Activated T-helper 1 cell treated with anti-CD3 and anti-CD28 coated beads, Interleukin-12 subunit alpha, Interleukin-12 subunit beta, Interleukin-2, Interleukin-4 antibody, amounts not matched to agents 30 ng/mL and 10 ng/mL and 1 ng/mL, durations not matched to agents 14 hours and 24 hours and 36 hours (primary cell): ENCODE measurements at places on chromosomes 5 and 9. TPM values are rescaled to one million over a fixed set of nuclear protein-coding genes. Genes with fewer than 3 reads are reported as not detected.

The SELENOP gene
- not detected in 2 replicates for total RNA-seq

The PAXX gene
- total RNA-seq, result 79.4 and 84.5 TPM in 2 replicates

The LPAR1 gene
- total RNA-seq, result not detected in 2 replicates

The PROB1 gene
- 9.1 and 9.3 TPM in 2 replicates for total RNA-seq

The NCBP1 gene
- 43.2 and 50.5 TPM in 2 replicates for total RNA-seq

The OR13C5 gene
- not detected in 2 replicates for total RNA-seq

The TAS2R1 gene
- total RNA-seq, result not detected in 2 replicates

The TRIM7 gene
- total RNA-seq, result 1.5 and 1.8 TPM in 2 replicates

The SLC25A2 gene
- 0.20 and 0.57 TPM in 2 replicates for total RNA-seq

The BSPRY gene
- total RNA-seq, result 12.3 and 12.8 TPM in 2 replicates

The FAM163B gene
- not detected in 2 replicates for total RNA-seq

The CCDC180 gene
- 0.83 and 2.4 TPM in 2 replicates for total RNA-seq

The NMUR2 gene
- total RNA-seq, result not detected in 2 replicates

The NEUROG1 gene
- total RNA-seq, result not detected in 2 replicates

The LRRC19 gene
- total RNA-seq, result not detected in 2 replicates

The ALDOB gene
- not detected in 2 replicates for total RNA-seq

The EMB gene
- 80.6 and 81.8 TPM in 2 replicates for total RNA-seq

The PCDHA1 gene
- not detected in 2 replicates for total RNA-seq

The RASGEF1C gene
- total RNA-seq, result not detected in 2 replicates

The TAF11L13 gene
- not detected in 2 replicates for total RNA-seq

The AP3B1 gene
- total RNA-seq, result 40.8 and 40.9 TPM in 2 replicates

The PCDH12 gene
- 2.2 TPM in 2 replicates for total RNA-seq

The DND1 gene
- 3.3 and 4.1 TPM in 2 replicates for total RNA-seq

The CACFD1 gene
- 1.0 and 1.1 TPM in 2 replicates for total RNA-seq

The PRUNE2 gene
- total RNA-seq, result 0.27 and 0.57 TPM in 2 replicates

The PARP8 gene
- 22.9 and 23.0 TPM in 2 replicates for total RNA-seq

The COL23A1 gene
- not detected in 2 replicates for total RNA-seq

The TMEM174 gene
- total RNA-seq, result not detected in 2 replicates

The PCDHB11 gene
- total RNA-seq, result not detected in 2 replicates

The CYSRT1 gene
- 0.49 and 0.60 TPM in 2 replicates for total RNA-seq

The SPATA31A3 gene
- not detected in 2 replicates for total RNA-seq

The TAF11L9 gene
- total RNA-seq, result not detected in 2 replicates

The MLANA gene
- not detected in 2 replicates for total RNA-seq

The DBN1 gene
- 13.1 and 14.4 TPM in 2 replicates for total RNA-seq

The OTP gene
- not detected in 2 replicates for total RNA-seq

The MYORG gene
- total RNA-seq, result 1.0 and 1.9 TPM in 2 replicates

The NUTM2G gene
- total RNA-seq, result not detected in 2 replicates

The SLC35A4 gene
- total RNA-seq, result 94.3 and 107 TPM in 2 replicates

The HABP4 gene
- total RNA-seq, result 10.8 and 11.1 TPM in 2 replicates

The OBP2B gene
- not detected in 2 replicates for total RNA-seq

The FOXD4 gene
- 0.13 and 0.22 TPM in 2 replicates for total RNA-seq

The SLC45A2 gene
- total RNA-seq, result 0.18 TPM in 1 of 2 replicates, not detected in the other

The IL13 gene
- total RNA-seq, result 294 and 308 TPM in 2 replicates

The SPINK6 gene
- not detected in 2 replicates for total RNA-seq

The C1QTNF3 gene
- 1.2 and 1.8 TPM in 2 replicates for total RNA-seq

The PLAC8L1 gene
- 0.37 and 0.99 TPM in 2 replicates for total RNA-seq

The ADAMTS12 gene
- not detected in 2 replicates for total RNA-seq

The PCDHGA9 gene
- 0.21 and 0.39 TPM in 2 replicates for total RNA-seq

The TMEM215 gene
- total RNA-seq, result not detected in 2 replicates

The SPRY4 gene
- total RNA-seq, result 1.7 and 2.4 TPM in 2 replicates

The ADAMTS6 gene
- total RNA-seq, result 0.86 and 1.3 TPM in 2 replicates

The SLC4A9 gene
- not detected in 2 replicates for total RNA-seq

The SLC46A2 gene
- not detected in 2 replicates for total RNA-seq
